A549 treated with RU486 at 1 μM for 4 hours (cell line): ENCODE measurements at places on chromosomes 6 and 20. TPM values are rescaled to one million over a fixed set of nuclear protein-coding genes. Genes with fewer than 3 reads are reported as not detected.

PCED1A gene
- 16.1 to 31.2 TPM (median 25.4 TPM) in 5 replicates for total RNA-seq

ACSS1 gene
- total RNA-seq, result 7.4 to 12.0 TPM (median 10.9 TPM) in 5 replicates

CDYL gene
- total RNA-seq, result 29.5 to 31.8 TPM (median 30.3 TPM) in 5 replicates

PGC gene
- not detected in 5 replicates for total RNA-seq

PEDS1 gene
- 39.9 to 56.1 TPM (median 52.1 TPM) in 5 replicates for total RNA-seq

ZBTB46 gene
- 0.46 to 0.96 TPM (median 0.71 TPM) in 5 replicates for total RNA-seq

HLA-DOB gene
- 0.13 to 0.21 TPM (median 0.13 TPM) in 3 of 5 replicates, not detected in the others for total RNA-seq

COX4I2 gene
- not detected in 5 replicates for total RNA-seq

MUC21 gene
- not detected in 5 replicates for total RNA-seq

ULBP2 gene
- total RNA-seq, result 2.7 to 4.2 TPM (median 3.5 TPM) in 5 replicates

CALHM6 gene
- not detected in 5 replicates for total RNA-seq

ADAM33 gene
- total RNA-seq, result 0.06 TPM in 1 of 5 replicates, not detected in the others

NOTCH4 gene
- 0.22 to 0.73 TPM (median 0.46 TPM) in 5 replicates for total RNA-seq

SYNDIG1 gene
- total RNA-seq, result 1.2 to 2.7 TPM (median 1.8 TPM) in 5 replicates

LYRM4 gene
- total RNA-seq, result 26.7 to 36.6 TPM (median 31.0 TPM) in 5 replicates

TRIM10 gene
- not detected in 5 replicates for total RNA-seq

RFX6 gene
- not detected in 5 replicates for total RNA-seq

PPP1R16B gene
- 0.06 to 0.27 TPM (median 0.16 TPM) in 5 replicates for total RNA-seq
